Fibroblast of the aortic adventitia (primary cell): ENCODE measurements at places on chromosomes 6 and 20. TPM values are rescaled to one million over a fixed set of nuclear protein-coding genes. Genes with fewer than 3 reads are reported as not detected.

GRCh38 chr6:19492636-19493405 is 344.3 kb upstream of the ID4 start:
- DNase-seq: peak; percentile 5

DNA sequence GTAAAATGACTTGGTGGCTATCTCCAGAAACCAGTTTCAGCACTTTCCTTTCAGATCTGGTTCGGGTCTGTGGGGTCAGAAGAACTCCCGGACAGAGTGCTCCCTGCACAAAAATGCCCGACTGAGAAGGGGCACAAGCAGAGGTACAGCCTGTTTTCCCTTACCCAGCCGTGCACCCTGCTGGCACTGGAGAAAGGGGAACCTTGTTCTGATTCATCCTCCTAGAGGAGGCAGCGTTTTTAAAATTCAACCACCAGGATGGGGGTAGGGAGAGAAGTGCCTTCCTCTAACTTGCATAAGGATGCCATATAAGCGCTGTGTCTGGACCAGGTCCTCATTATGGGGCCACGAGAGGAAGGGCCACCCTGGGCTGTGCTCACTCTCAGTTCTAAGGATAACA is 17.6 kb downstream of the RIMS4 start:
- DNase-seq: no peak

CD93 gene
- 0.27 and 2.0 TPM in 2 replicates for total RNA-seq

DNA sequence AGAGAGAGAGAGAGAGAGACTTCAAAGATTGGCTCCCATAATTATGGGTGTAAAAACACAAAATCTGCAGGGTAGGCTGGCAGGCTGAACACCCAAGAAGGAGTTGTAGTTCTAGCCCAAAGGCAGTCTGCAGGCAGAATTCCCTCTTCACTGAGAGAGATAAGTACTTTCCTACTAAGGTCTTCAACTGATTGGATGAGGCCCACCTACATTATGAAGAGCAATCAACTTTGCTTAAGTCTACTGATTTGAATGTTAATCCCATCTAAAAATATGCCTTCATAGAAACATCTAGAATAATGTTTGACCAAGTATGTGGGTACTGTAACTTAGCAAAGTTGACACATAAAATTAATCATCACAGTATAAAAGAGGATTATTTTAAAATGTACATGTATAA is 949.7 kb downstream of the HACE1 start:
- no peak for DNase-seq

DNA sequence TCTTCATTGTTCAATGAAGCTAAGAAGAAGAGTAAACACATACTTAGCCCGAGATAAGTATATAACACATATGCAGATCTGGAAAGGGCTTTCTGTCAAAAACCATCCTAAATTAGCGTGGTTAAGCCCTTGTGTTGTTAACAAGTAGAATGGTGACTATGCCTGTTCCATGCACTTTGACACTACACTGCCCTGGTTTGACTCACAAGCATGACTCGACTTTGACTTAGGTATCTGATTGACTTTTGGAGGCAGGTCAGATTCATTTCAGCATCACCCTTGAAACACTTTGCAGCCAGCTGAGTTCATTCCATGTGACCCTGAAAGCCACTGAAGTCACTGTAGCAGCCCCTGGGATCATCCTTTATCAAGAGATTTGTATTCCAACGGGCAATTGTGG is 239.8 kb downstream of the TBX18 start:
- no peak for DNase-seq
